ENCODE measurements at places on chromosomes 6 and 20.

- no peak for DNase-seq
These were observed 67.9 kb upstream of the PTGIS start for GRCh38 chr20:49635866-49636265.

GRCh38 chr6:139402876-139403386, 28.5 kb upstream of the CITED2 start:
- DNase-seq, result peak; percentile 71

GRCh38 chr6:48670546-48670945, 559.5 kb upstream of the PTCHD4 start:
- no peak for DNase-seq

DNA sequence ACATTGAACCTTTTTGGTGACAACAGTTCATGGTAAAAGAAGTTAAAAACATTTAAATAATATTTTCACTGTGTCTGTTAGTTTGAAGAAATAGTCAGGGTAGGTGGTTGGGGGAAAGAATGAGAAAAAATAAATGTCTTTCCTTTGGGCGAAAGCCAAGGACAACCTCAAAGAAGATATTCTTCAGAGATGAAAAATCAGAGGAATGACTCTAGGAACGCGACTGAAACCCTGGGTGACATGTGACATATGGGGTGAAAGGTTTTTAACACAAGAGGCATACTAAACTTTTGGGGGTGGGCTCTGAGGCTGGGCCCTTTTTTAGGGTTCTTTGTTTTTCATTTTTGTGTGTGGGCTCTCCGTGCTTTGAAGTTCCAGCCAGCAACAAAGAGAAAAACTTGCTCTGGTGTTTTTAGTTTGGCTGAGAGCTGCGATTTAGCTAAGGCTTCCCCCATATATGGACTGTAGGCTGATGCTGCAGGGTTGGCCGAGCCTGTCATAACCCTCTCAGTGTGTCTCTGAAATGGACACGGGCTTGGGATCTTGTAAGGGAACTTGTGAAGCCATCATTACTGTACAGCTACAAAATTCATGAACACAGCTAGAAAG, 610.1 kb upstream of the ARID1B start:
- DNase-seq, result no peak

DNA sequence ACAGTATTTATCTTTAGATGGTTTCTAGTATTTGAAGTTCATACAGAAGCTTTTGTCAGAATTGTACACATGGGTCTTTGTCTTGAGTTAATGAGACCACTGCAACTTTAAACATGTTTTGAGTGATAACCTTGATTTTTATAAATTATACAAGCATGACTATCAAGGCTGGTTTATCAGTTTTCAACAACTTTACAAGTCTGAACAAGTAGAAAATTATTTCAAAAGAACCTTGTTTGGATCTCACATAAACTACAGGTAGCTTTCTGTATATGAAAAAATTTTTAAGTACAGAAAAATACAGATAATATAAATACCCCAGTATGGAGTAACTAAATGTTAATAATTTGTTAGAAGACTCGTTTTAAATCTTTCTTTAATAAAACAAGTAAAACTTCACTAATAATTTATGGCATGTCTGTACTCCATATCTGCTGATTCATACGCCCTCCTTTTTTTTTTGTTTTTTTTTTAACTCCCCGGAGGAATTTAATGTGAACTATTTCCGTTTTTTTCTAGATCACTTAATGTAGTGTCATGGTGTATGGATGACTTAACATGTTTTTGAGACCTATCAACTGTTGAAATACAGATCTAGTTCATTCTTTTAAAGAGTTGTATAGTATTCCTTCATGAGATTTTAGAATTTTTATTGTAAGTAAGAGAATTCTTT, 18.3 kb downstream of the VAPB start:
- no peak for DNase-seq

DNA sequence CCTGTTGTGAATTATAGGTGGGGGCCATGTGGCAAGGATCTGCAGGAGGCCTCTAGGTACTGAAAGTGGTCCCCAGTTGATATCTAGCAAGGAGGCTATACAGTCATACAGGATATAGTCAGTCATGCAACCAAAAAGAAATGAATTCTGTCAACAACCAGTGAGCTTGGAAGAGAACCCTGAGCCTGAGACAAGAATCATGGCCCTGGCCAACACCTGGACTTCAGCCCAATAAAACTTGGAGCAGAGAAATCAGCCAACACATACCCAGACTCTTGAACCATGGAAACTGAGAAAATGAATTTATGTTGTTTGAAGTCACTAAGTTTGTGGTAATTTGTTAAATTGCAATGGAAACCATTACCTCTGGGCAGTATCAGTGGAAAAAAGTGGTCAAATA, 370.2 kb downstream of the KIF16B start:
- no peak for DNase-seq

DNA sequence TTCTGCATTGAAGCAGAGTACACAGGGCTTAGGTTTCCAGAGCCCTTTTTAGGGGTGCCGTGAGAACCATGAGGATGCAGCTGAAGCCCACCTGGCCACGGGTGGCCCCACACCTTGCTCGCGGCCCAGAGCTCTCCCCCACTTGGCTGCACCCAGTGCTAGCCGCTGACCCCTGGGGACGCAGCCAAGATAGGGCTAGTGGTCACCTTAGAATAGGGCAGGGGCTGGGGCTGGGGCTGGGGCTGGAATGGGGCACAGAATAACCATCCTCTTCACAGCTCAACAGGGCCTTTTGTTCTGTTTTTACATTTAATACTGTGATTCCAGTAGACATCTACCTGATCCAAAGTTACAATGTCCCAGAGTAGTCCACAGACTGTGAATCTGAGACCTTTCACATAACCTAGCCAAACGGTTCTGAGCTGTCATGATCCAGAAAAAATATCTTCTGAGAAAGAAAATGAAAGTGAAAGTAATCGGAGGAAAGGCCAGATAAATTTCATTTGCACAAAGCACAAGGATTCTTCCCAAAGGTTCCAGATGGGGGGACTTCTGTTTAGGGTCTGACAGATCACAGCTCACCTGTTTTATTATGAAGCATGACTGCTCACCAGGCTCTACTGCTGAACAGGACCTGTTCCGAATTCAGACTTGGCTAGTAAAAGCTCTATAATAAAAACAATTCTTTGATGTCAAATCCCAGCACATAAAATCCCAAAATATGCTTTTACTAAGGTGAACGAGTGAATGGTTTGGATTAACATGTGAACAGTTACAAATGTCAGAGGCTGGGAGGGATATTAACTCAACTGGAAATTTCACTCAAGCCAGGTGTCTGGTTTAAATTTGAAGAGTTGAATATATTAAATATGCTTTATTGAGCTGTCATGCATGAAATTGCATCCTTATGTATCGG, 401.9 kb downstream of the THBS2 start:
- no peak for DNase-seq

DNA sequence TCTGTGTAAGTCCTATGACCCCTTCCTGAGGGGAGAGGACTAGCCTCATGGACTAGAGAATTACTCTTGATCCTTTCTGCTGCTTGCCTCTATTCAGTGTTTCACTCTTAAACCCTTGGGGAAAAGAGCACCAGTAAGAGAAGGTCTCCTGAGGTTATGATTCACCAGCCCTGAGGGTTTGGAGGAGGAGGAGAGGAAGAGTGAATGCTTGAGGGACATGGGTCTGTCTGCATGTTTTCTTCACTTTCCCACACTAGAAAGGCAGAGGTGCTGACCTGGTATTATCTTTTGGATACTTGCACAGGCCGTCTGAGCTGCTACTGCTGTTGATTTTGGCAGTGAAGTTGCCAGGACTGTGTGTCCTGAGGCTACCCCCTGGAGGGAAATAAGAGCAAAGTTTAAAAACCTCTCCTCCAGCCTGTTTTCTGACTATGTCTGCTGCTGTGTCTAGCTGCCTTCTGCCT, 78.3 kb downstream of the CD109 start:
- DNase-seq, result peak; percentile 24

DNA sequence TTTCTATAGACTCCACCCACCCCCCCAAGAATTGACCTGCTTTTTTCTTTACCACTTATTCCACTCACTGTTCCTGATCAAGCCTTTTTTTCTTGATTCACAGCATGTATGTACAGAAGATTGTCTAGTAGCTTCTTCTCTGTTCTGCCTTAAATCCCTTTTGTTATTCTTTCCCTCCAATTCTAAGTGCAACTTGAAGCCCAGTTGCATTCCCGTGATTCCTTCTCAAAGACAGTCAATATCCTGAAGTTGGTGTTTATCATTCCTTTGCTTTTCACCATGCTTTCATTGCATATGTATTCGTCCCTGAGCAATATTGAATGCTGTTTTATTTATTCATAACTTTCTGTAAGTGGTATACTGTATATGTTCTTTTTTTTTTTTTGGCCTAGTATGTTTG, 21.0 kb downstream of the XRN2 start:
- no peak for DNase-seq

- DNase-seq, result peak; percentile 12
These were observed 5.7 kb downstream of the VTA1 start for GRCh38 chr6:142152746-142153145.

DNA sequence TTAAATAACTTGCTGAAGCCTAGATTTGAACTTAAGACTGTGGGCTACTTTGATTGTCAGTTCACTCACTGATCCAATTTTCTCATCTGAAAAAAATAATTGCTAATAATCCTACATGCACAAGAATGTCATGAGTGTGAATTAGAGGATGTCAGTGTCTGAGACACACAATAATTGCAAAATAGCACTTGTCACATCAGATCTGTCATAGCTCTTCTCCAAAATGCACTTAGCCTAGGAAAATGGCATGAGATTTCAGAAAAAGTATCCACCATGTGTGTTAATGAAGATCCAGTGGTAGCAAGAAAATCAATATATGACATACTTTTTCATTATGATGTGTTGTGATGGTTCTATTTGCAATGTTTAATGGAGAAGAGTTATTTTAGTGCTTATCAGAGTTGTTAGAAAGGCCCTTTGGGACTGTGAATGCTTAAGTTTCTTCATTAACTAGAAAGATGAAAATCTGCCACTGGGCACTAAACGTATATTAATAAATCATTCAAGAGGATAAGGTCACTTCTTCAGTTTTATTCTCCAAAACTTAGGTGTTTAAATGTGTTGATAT, 786.2 kb downstream of the C6orf118 start:
- no peak for DNase-seq

DNA sequence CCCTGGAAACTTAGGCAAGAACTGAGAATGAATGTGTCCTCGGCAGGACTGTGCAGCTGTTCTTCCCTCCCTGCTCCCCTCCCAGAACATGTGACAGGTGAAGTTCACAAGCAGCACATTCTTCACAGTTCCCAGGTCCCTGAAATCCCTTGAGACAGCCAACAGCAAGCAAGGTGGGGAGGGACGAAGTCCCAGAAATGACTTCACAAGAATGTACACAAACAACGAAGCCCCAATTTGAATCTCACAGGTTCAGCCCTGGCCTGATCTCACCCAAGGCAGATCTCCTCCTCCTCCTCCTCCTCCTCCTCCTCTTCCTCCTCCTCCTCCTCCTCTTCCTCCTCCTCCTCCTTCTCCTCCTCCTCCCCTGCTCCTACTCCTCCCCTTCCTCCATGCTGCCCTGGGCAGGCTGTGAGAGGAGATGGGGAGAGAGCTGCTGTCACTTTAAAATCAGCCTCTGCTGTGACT, 32.4 kb downstream of the WRNIP1 start:
- DNase-seq, result no peak

DNA sequence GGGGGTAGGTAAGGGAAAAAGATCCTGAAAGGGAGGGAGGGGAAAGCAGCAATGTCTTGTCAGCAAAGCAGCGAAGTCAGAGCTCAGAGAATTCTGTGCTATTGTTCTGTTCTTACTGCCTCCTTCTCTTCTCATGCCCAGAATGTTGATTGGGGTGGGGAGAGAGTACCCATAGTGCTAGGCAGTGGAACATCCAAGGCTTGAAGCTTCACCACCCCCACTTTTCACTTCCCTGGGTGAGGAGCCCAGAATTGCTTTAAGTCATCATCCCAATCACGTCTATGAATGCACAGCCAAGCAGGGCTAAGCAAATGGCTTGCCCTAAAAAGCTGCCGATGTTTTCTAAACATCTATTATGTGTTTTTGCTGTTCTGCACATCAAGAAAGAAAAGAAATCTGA, 16.5 kb downstream of the REPS1 start:
- no peak for DNase-seq

DNA sequence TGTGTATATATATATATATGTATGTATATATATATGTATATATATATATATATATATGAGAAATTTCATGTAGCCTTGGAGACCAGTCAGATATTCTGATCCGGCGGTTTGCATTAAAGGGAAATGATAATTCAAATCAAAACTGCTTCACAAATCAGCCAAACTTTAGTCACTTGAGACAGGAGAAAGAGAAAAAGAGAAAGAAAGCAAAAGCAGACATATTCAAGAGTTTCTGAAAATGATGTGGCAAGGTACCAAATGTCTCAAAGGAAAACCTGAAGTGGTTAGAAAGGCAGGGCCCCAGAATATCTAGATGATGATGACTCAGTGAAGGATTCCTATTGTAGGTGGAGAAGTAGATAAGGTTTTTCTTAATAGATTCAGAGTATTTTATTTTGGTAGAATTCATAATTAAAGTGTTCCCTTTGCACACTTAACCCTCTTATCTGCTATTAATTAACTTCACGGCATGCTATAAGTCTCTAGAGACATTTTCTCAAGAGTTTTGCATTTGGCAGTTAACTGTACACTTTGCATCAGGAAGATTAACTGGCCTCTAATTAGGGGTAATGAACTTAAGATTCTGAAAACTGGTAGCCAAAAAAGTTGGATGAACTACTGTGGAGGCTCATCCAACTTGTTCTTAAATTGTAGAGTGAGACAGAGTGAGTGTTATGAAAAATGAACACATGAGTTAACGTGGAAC, 50.1 kb upstream of the ASF1A start:
- DNase-seq, result no peak

GRCh38 chr6:42103216-42103615, 39.2 kb downstream of the C6orf132 start:
- DNase-seq, result no peak

DNA sequence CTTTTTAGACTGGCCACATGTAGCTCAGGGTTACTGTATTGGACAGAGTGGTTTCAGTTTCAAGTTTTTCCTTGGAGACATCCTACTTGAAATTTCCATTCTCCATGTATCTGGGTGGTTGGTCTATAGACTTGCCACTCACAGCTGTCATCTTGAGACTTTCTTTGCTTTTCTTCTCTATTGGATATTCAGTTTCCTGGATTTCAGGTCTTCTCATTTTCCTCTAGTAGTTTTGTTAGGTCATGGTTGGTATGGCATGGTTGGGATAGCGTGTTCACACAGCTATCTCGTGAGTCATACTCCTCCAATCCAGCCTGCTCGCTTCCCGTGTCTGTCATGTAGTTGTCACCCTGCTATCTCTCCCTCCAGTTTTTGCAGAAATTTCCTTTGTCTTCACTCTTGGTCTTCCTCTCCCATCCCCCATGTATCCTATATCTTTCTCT, 48.3 kb downstream of the PTPN1 start:
- peak; percentile 16 for DNase-seq

Measured in AG09319 (cell line).